ENCODE measurements at places on chromosomes 7 and 10. TPM values are rescaled to one million over a fixed set of nuclear protein-coding genes. Genes with fewer than 3 reads are reported as not detected.

DNA sequence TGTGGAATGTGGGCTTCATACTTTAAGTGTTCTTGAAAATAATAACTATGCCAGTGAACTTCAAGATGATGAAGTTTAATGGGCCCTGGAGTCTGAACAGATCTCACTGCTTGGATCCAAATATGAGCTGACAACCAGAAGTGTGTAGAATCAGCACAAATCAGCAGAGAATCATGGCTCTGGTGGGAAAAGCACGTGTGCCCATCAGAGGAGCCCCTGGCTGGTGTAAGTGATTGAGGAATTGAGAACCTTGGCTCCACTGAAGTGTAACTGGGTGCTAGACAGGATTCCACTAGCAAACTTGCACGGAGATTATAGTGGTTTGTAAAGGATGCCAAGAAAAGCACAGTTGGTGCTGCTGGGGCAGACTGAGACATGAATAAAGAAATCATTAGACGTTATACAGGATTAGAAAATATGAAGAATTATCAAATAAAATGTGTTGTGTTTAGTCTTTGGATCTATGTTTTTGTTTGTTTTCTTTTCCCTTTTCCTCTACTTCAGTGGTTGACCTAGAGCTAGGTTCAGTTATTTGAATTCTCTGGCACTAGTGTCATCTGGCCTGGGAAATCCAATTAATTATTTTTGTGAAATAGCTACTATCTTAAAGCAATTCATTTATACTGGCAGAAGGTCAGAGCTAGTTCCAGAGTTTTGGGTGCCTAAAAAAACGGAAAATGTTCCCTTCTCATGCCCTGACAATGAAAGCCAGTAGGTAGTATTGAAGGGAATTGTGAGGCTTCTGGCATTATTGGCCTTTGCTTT, 175.7 kb upstream of the MEOX2 start:
- no peak for DNase-seq

- no peak for DNase-seq
Observed at GRCh38 chr10:93267521-93267920, 193.8 kb downstream of the CYP26A1 start.

- no peak for DNase-seq
Observed at GRCh38 chr10:68110027-68110426, 739 bp downstream of the MYPN start.

DNA sequence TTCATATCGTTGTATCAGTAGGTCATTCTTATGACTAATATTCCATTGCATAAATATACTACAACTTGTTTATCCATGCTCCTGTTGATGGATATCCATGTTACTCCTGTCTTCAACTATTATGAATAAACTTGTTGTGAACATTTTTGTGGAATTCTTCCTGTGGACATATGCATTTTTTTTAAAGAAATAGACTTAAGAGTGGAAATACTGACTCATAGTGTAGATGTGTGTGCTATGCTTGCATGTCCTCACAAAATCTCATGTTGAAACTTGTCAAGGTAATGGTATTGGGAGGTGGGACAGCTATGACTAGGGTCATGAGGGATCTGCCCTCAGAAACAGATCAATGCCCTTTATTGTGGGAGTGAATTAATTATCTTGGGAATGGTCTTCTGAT, 240.5 kb upstream of the PRSS58 start:
- DNase-seq = no peak

- DNase-seq = no peak
Observed at GRCh38 chr10:123269675-123270074, 115.5 kb downstream of the BUB3 start.

DNA sequence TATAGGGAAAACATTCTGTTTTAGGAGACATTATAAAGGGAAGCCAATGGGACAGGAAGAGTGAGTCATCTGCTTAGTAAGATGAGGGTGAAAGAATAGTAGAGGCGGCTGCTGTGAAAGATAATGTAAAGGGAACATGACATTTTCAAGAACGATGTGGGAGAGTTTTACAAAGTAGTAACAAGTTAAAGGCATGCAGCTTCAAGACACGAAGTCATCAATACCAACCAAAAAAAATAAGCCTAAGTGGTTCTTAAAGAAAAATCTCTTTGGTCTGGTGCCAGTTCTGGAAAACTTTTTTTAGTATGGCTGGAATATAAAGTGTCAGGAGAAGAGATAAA, 6.1 kb downstream of the GSTO1 start:
- no peak for DNase-seq

DNA sequence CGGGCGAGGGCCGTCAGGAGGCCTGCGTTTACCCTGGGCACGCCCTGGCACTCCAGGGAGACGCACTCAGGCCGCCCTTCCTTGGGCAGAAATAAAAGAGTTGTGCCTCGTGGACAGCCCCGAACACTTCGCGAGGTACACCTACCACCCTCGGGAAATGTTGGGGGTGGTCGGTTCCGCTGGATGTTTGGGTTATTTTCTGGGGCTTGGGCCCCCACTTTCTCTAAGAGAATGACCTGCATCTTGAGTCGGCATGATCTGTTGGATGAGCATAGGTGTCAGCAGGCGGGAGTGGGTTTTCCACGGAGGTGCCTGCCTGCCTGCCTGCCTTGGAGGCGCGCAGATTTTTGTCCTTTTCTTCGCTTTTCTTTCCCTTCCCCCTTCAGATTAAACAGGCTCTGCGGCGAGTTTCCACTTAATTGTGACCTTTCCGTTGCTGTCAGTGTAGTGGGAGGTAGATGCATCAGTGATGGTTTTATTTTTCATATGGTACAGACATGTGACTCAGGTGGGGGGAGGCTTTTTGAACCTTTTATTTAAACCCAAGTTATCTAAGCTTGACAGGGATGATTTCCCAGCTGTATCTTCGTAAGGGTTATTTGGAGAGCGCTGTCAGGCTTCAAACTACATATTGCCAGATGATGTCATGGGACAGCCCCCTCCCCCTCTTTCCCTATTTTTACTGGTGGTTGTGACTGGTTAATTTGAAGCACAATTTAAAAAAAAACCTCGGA, 661 bp downstream of the HECTD2 start:
- DNase-seq = peak; percentile 63

- DNase-seq = peak; percentile 20
Observed at GRCh38 chr10:105797234-105797890, 1156.3 kb downstream of the SORCS3 start.

DNA sequence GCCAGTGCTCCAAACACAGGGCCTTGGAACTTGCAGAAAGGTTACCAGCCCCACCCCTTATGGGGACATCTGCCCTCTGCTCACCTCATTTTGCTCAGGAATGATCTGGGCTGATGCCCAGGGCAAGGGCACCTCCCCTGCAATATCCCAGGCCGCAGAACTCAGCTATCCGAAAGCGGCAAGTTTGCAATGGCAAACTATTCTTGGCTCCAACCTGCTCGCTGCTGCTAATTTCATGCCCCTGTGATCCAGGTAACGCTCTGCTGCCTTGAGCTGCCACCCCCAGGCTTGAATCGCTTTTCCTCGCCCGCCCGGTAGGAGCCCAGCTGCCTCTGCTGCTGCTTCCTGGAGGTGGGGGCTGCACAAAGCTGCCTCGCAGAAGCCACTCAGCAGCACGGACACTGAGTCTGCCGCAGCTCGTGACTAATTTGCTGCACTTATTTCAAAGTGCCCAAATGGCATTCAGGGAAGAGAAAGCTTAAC, 18.2 kb downstream of the SLC29A3 start:
- peak; percentile 72 for DNase-seq

DNA sequence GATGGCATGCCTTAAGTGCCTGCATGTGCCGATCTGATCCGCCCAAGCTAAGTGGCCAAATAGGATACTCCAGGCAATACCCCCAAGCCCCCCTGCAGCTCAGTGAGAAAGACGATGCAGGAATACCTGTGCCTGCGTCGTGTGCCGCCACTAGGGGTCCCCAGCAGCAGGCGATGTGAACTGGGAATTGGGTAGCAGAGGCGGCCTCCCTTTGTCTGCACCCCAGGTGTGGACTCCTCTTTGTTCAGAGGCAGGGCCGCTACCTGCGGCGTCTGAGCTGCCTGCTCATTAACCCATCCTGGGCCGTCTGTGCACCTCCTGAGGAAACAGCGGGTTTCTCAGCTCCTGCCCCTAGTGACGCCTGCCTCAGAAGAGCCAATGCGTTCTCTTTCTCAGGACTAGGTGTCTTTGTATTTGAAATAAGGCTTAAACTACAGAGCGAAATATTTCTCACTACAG, 4.8 kb upstream of the CHN2 start:
- DNase-seq = peak; percentile 61

DNA sequence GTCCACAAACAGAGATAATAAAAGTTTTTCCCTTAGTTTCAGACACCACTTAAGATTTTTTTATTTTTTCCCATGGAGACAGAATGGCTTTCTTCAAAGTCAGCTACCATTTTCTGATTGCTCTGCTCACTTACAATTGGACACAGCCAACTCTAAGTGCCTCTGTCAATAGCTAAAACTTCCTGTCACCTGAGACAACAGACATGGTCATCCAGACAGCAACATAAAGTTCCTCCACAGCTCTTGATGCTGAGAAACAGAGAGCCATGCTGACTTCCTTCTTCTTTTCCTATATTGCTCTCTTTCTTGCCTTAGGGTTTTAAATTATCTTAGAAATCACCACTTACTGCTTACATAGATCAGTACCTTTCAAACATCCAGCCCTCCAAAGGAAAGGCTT, 12.0 kb downstream of the ZNF800 start:
- DNase-seq = no peak

The HEPACAM2 gene
- total RNA-seq = not detected
